Activated CD4-positive, alpha-beta T cell treated with anti-CD3 and anti-CD28 coated beads for 48 hours (primary cell): ENCODE measurements at places on chromosomes 3 and 15.

DNA sequence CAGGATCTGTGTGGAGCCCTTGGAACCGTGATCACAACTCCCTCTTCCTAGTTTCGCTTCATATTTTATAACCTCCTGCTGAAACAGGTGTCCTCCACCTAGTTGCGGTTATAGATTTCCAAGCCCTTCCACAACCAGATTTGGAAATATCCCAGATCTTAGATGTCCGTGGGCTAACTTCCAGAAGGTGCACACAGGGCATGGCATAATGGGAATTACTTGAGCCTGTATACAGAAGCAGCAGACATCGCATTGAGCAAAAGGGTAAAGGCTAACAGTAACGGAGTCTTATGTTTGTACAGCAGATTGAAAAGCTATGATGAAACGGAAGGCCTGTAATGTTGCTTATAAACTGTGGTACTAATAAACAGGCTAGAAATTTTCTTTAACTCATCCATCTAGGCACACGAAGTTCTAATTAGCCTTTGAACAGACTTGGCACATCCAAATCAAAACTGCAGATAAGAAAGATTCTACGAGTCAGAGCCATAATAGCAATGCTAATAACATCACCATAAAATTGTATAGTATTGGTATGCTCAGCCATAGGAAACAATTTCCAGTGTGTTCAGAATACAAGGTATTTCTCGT is 1.2 kb upstream of the USF3 start:
- DNase-seq = no peak

DNA sequence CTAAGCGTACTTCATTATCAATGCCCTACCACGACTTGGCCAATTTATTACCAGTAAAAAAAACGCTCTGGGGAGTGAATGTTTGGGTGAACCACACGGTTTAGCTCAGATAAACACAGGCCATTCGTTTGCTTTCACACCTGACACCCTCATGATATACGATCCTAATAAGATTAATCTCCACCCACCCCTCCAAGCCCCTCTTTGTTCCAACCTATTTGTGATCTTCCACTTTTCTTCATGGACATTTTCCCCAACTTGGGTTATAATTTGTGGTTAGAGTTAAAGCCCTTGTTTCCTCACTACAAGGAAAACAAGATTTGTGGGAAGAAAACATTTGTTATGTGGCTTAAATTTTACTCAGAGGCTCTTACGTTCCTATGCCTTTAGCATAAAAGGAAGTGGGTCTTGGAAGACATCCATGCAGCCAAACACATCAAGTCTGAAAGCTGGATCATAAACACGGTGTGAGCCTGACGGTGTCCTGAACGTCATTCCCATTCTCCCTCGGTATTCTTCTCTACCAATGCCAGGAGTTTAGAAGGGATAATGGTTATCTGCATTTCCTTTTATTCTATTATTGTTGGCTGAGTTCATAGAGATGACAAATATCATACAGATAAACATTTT is 518.9 kb downstream of the NR2F2 start:
- DNase-seq = no peak

DNA sequence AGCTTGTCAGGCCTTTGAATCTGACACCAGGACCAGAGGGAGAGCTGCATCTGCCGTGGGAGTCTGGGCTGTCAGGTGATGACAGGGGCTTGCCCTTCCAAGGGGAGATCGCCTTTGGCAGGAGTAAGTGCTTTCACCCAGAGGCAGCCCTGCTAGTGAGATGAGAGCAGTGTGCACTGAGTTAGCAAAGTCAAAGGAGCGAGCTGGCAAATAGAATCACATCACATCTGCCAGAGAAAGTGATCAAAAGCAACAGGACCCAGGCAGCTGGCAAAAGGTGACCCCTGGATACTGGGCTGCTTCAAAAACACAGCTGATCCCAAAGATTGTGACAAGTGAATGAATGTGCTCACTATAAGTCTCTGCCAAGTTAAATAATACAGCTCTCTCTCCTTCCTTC is 36.1 kb upstream of the PYDC2 start:
- no peak for DNase-seq

DNA sequence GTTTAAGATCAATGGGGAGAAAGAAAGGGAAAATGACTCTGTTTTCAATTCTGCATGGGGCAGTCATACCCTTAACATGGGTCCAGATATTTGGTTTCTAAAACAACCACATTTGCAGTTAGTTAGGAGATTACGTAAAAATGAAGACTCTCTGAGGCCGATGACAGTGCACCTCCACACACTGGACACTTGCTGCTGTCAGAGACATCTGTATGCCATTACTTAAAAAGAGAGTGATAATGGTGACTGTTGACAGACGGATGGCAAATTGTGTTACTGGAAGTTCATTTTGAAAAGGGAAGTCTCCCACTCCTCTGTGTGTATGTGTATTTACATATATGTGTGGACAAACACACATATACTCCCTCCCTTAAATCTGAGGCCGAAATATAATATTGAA is 304.5 kb upstream of the SEMA6D start:
- no peak for DNase-seq

DNA sequence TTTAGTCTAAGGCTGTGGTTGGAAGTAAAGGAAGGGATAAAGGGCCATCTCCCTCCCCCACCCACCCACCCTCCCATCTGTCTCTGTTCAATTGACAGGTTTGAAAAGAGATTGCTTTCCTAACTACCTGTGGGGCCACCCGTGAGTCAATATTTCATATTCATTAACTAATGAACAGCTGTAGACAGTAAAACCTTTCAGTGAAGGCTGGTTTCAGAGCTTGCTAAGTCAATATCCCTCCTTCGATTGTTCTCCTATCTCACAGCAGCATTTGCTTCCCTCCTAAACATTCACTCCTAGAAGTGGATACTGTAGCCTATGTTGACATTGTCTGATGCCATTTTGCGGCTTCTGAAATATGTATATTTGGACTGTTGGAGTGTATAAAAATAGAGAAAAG is 85.9 kb upstream of the SYNPR start:
- no peak for DNase-seq

GRCh38 chr3:192169332-192169915 is 557.9 kb downstream of the FGF12 start:
- no peak for DNase-seq

DNA sequence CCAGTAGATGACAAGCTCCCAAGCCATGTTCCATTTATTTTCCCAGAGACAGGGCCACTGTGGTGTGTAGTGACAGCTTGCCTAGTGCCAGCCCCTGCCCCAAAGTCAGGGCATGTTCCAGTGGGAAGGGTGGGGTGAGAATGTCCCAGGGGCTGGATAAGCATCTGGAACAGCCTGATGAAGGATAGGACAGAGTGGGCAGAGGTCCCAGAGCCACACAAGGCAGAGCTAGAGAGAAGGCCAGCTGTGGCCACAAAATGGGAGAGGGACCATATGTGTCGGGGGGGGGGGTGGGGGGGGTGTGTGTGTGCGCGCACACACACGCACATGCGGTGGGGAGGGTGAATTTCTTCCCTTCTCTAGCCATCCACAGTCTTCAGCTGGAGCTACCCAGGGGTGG is 27.0 kb upstream of the TSPAN3 start:
- DNase-seq = no peak

DNA sequence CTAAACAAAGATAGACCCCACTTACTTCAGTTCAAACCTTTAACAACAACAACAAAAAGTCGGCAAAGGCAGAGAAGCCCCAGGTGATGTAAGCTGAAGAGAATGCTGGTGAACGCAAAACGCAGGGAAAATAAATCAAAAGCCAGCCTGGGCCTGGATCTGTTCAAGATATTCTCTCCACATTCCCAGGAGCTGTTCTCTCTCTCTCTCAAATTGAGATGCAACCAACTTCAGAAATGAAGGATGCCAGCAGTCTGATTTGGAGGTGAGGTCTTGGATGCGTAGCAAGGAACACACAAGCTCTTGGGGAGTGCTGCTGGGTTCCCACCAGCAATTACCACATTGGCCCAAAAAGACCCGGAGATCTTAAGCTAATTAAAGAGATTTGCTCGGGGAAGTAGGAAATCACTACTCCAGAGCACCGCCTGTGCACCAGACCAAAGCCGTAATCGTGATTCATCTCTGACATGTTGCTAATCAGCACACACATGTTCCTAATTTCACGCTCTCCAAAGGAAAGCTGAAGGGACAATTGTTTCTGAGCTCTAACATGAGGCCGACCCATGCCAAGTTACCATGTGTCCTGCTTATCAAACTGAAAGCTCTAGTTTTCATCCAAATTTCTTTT is 37.1 kb downstream of the IL17RD start:
- no peak for DNase-seq

- DNase-seq = no peak
Observed at GRCh38 chr3:106877627-106878026, 499.6 kb upstream of the CCDC54 start.

DNA sequence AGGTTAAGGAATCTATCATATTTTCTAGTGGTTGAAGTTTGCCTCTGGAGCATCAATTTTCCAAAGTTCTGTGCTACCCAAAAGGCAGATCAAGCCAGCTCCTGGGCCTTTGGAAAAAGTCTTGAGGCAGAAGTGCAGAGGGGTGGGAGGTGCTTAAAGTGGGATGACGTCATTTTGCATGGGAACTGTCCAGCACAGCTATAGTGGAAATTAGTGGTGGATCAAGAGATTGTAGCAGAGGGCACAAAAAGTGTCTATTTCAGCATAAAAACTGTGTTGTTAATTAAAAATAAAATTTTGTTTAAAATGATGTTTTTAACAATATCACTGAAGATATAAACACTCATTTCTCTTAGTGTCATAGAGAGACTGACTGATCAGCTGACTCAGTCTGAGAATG is 221.9 kb downstream of the LRRN1 start:
- DNase-seq = no peak

DNA sequence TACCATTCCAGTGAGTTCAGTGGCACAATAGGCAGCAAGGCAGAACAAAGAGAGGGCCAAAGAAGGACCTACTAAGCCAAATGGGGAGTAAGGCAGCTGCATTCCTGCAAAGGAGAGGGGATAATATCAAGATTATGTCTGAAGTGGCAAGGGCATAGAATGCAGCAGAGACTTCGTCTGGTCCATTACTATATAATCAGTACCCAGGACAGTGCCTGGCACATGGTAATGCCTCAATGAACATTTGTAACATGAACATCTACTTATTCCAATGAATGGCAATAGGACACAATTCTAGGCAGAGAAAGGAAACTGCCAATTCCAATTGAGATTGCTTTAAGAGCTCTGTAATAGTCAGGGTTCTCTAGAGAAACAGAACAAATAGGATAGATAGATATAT is 82.1 kb upstream of the STAC start:
- DNase-seq = no peak

- no peak for DNase-seq
Observed at GRCh38 chr3:150878996-150879575, 26.2 kb downstream of the MINDY4B start.

- no peak for DNase-seq
Observed at GRCh38 chr15:35697549-35698299, 151.8 kb upstream of the DPH6 start.
